ENCODE measurements at places on chromosomes 12 and 14. TPM values are rescaled to one million over a fixed set of nuclear protein-coding genes. Genes with fewer than 3 reads are reported as not detected.

The DHRS7 gene
- total RNA-seq: 39.3 TPM

The RD3L gene
- total RNA-seq: not detected

The ENDOU gene
- not detected for total RNA-seq

The ISM2 gene
- 0.69 TPM for total RNA-seq

The PLEK2 gene
- not detected for total RNA-seq

The ZCRB1 gene
- total RNA-seq: 18.1 TPM

The GALNT16 gene
- total RNA-seq: 2.9 TPM

The DEPDC4 gene
- total RNA-seq: 2.5 TPM

The ATL1 gene
- total RNA-seq: 7.0 TPM

The UNC119B gene
- 51.3 TPM for total RNA-seq

The GALNT8 gene
- total RNA-seq: 8.4 TPM

The DIO3 gene
- not detected for total RNA-seq

The LBHD2 gene
- total RNA-seq: not detected

The RIMBP2 gene
- not detected for total RNA-seq

The IL22 gene
- not detected for total RNA-seq

The SDSL gene
- total RNA-seq: not detected

The PRKCH gene
- total RNA-seq: 10.0 TPM

The CCDC184 gene
- 3.7 TPM for total RNA-seq
